CD4-positive, alpha-beta T cell (primary cell): ENCODE measurements at places on chromosomes 12 and 14.
A peak's percentile ranks its signal among the peaks of the same experiment; 100 is the strongest.

DNA sequence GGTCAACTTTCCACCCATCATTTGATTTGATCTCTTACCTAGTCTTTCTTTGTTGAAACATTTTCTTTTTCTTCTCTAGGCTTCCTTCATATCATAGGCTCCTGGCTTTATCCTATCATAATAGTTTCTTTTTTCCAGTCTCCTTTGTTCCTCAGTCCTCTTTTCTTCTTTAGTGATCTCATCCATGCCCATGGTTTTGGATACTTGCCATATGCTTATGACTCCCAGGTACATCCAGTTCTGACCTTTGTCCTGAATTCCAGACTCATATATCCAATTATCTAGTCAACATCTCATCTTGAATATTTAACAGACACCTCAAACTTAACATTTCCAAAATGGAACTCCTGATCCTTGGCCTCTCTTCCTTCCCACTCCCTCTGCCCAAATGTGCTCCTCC lies 36.1 kb upstream of the KRAS start:
- DNase-seq = no peak

DNA sequence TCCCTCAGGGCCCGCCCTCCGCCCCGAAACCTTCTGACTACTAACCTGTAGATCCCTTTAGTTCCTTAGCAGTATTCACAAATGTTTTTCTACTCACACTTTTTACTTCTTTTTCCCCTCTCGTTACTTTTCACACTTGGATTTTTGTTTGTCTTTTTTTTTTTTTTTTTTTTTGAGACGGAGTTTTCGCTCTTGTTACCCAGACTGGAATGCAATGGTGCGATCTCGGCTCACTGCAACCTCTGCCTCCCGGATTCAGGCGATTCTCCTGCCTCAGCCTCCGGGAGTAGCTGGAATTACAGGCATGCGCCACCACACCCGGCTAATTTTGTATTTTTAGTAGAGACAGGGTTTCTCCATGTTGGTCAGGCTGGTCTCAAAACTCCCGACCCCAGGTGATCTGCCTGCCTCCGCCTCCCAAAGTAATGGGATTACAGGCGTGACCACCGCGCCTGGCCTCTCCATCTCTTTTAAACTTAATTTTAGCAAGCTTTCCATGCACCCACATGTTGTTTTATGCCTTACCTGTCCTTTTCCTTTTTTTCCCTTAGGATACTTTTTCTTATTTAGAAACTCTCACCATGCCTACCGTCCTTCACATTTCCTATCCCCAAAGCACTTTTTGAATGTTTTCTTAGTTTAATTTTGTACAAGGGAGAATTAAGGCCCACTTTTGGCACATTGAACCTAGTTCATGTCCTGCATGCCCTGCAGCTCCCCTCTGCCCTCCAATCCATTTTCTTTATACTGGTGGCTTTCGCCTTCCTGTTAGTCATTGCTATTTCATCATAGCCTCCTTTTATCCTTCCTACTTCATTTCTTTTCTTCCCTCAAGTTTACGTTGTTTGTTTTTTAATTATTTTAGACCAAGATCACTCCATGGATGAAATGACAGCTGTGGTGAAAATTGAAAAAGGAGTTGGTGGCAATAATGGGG lies 1.1 kb downstream of the SP1 start:
- no peak for DNase-seq

DNA sequence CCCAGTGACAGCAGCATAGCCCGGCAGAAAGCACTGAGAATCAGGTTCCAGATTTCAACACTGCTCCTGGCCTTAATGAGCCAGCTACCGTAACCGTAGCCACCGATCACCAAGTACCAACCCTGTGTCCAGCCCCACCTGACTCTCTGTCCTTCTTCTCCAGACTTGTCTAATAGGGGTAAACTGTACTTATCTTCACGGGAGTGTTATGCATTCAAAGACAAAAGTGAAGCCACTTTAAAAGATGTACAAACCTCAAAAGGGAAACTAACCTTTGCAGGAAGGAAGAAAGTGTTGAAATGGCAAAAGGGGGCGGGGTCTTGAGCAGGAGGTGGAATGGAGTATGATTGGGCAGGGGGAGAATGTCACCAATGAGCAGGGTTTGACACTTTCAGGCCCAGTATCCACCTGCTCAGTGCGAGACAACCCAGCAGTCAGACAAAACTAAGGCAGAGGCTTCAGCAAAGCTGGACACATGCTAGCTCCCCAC lies 226.1 kb downstream of the CHST11 start:
- peak; percentile 86 for DNase-seq

DNA sequence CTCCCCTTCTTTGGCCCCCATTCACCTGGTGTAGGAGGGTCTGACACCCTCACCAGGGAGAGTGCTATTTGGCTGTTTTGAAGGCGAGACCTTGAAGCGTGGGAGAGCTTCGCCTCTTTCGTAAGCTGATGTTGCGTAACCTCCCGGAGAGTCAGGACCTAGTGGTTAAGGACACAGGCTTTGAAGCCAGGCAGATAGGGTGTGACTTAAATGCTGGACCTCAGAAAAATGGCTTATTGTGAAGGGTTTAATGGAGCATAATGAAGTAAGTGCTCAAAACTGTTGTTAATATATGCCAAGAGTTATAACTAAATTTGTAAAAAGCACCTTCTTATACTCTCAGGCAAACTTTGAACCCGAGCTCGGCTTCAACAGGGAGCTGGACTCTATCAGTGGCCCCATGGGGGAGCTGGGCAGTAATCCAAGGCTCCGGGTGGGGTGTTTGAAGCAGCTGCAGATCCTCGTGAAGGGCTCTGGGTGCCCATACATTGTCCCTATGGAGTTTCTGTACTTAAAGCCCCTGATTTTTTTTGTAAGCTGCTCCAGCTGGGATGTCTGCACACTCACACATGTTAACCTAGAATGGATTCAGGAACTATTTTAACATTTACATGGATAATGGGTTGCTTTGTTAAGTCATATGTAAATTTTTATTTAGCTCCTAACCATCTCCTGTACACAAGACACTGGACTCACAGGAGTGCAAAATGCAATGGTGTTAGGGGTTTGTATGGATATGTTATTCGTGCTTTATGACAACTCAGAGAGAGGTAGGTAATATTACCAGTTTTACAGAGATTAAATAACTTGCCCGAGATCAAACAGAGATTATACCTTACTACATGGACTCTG lies 26.0 kb downstream of the PPFIBP1 start:
- DNase-seq = no peak

DNA sequence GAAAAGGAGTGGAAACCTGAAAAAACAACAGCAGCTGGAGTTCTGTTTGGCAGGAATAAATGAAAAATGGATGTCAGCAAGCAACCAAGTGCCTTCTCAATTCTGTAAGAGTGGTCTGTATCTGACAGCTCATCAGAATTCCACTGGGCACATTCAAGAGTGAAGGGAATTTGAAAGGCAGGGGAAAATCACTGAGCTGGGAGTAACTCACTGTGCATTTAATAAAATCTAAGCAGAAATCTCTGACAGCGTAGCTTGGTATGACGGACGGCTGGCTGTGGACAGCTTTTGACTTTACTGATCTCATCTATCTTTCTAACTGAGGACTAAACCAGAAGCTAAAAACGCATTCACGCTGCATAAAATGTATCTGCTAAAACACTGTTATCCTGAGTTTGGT lies 153.4 kb downstream of the RIMBP2 start:
- no peak for DNase-seq

GRCh38 chr14:94449930-94450329 lies 2.7 kb downstream of the SERPINA11 start:
- no peak for DNase-seq

DNA sequence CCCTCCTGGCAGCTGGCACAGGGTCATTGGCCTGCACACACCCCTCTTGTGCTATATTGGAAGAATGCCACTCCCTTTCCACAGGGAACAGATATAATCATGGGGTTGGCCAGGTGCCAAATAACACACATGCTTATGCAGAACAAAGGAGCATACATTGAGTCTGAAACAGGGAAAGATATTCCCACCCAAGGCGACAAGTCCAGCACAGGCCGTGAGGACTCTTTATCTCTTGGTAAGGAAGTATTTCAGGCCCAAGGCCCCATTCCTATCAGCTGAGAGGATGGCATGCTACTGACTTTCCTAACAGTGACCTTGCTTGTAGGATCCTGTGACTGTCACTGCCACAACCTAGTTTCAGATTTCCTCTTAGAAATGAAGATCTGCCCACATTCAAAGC lies 59.0 kb upstream of the STXBP6 start:
- no peak for DNase-seq

DNA sequence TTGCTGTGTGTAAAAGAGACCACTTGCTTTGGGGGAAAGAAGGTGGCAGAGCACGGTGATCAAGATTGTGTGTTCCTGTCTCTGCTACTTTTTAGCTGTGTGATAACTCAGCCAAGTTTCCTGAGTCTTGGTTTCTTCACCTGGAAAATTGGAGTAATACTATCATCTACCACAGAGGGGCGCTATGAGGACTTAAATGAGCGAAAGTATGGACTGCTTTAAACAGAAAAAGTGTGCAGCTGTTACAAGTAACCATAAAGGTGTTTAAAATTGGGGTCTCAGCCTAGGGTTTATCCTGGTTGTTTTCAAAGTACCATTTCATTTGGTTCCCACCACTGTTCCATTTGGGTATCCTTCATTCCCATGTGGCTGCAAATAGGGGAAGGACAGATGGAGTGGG lies 65.9 kb upstream of the WSCD2 start:
- no peak for DNase-seq

GRCh38 chr12:674272-674781 lies 11.1 kb upstream of the NINJ2 start:
- peak; percentile 50 for DNase-seq

DNA sequence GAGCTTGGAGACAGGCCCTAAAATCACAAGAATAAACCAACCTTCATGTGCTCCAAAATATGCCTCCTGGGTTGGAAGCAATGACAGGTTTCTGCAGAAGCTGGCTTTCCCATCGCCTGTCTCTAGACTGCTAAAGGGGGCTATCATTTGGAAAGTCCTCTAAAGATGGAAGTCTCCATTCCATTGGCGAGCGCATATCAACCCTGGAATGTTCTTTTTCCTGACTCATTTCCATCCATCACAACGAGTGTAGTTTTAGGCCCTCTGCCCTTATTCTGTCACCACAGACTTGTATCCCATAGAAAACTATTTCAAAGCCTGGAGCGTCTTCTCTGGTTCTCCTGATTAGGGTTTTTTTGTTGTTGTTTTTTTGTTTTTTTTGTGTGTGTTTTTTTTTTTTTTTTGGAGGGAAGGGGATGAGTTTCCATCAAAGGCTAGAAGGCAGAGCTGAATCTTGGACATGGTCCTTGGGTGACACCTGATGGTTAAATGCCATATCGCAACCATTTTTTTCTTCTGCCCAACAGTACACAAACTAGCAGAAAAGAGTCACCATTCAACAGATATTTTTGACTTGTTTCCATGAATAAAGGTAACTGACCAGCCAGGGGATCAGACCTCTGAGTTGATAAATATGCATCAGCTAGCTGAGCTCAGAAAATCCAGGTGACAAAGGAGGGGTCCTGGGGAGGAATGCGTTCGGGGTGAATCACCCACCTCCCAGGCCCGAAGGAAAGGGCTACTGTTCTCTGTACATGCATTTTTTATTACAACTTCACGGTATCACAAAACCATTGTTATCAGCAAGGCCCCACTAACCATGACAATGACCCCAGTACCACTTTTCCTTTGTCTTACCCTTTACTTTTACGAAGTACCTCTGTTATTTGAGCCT lies 40.5 kb downstream of the KCNA5 start:
- DNase-seq = no peak

GRCh38 chr12:49198431-49199155 lies 9.7 kb upstream of the TUBA1A start:
- DNase-seq = no peak

DNA sequence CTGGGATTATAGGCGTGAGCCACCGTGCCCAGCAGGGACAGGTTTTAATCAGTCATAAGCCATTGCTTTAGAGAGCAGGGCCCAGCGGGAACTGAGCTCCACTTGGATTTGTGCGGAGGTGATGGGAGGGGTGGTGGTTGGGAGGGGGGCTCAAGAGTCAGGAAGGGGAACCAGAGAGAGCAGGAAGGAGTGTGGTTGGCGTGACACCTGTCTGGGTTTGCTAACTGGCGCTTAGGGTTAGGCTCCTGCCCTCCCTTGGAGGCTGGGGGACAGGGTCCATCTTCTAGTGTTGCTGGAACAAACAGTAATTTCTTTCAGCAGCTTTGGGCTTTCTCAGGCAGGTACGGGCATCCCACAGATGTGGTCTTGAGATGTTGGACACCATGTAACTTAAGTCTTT lies 7.5 kb upstream of the ALDH2 start:
- DNase-seq = no peak

GRCh38 chr12:121986489-121987245 lies 35.0 kb upstream of the BCL7A start:
- DNase-seq = no peak

- no peak for DNase-seq
Measured at GRCh38 chr12:30965613-30965985, 39.1 kb downstream of the TSPAN11 start.

- no peak for DNase-seq
Measured at GRCh38 chr14:30974628-30975027, 50.8 kb upstream of the AP4S1 start.

DNA sequence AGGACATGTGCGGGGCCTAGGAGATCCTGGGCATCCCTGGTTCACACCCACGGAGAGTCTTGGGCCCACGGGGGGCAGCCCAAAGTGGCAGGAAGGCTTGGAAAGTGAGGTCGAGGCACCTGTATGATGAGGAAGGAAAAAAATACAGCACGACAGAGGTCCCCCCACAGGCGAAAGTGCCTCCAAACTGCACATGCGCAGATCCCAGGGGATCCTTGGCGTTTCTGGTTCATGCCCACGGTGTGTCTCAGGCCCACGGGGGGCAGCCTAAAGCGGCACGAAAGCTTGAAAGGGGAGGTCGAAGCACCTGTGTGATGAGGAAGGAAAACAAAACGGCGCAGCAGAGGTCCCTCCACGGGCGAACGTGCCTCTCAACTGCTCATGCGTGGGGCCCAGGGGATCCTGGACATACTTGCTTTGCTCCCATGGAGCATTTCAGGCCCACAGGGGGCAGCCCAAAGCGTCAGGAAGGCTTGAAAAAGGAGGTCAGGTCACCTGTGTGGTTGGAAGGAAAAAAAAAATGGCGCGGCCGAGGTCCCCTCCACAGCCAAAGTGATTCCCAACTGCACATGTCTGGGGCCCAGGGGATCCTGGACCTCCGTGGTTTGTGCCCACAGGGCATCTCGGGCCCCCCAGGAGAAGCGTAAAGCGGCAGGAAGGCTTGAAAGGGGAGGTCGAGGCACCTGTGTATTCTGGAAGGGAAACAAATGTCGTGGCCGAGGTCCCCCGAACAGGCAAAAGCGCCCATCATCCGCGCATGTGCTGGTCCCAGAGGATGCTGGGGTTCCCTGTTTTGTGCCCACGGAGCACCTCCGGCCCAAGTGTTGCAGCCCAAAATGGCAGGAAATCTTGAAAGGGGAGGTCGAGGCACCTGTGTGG lies 582.6 kb downstream of the ALG10 start:
- DNase-seq = no peak
